ENCODE measurements at places on chromosomes 4 and X. TPM values are rescaled to one million over a fixed set of nuclear protein-coding genes. Genes with fewer than 3 reads are reported as not detected.

DNA sequence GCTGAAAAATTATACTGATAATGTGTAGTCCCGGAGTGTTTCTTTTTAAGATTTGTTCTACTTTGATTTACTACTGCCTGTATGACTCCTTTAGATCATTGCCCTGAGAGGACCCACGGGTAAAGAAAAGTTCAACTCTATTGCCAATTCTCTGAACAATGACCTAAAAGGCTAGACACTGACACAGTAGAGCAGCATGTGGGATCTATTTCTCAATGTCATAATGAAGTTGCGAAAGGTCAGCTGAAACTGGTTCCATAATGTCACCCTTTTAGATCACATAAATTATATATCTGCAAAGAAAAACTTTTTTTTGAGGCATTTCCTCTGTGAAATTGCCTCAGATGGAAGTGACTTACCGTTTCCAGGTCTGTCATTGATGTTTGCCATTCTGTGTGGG, 67.4 kb downstream of the GLRB start:
- no peak for DNase-seq

DNA sequence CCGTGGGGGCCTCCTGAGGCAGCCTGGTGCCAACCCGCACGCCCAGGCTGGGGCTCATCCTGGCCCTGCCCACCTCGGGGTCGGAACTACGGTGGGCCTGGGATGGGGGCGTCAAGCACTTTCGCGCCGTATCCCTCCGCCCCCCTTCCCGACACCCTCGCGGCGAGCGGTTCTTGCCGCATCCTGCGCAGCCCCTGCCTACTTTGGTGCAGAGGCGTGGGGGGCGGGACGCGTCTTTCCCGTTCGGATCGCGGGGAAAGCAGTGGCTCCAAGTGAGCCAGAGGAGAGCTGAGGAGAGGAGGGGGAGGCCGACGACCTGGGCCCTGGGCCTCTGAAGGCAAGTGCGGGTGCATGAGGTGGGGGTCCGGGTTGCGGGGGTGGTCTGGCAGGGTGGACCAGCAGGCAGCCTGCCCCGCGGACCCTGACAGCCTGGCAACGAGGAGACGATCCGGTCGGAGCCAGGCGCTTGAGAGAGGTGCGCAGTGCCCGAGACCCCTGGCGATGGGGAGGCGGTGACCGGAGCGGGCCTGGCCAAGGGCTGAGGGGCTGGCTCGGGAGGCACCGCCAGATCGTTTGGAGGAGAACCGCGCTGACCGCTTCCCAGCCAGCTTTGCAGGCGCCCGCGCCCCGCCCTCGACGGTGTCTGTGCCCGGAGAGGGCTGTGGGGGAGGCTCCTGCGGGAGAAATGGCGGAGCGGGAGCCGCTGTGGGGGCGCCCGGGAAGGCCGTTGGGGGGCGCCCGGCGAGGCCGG, at the start of gene GPRASP2:
TSS of gene GPRASP2 (plus strand) at position 233 of the 751 bp plus-strand sequence. CDS start 2,422 bp downstream, outside the sequence.
- DNase-seq: peak; percentile 85

The ARAP2 gene
- 10.1 TPM for total RNA-seq

The RIPPLY1 gene
- 0.57 TPM for total RNA-seq

- no peak for DNase-seq
These were observed 12.7 kb downstream of the TKTL1 start for GRCh38 chrX:154308108-154308946.

The UGT2B17 gene
- not detected for total RNA-seq

GRCh38 chrX:13000301-13000811, 25.4 kb downstream of the TMSB4X start:
- no peak for DNase-seq

DNA sequence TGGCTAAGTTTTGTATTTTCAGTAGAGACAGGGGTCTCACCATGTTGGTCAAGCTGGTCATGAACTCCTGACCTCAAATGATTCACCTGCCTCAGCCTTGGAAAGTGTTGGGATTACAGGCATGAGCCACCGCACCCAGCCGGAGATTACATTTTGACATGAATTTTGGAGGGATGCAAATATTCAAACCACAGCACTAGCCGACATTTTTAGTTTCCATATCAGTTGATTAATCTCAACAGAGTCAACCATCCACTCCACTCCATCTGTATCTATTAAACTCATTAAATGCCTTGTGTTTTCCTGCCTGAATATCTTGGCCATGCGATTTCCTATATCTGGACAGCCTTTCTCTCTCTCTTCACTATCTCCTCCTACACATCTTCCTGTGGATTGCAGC, 64.1 kb upstream of the PDGFRA start:
- no peak for DNase-seq

The AADAT gene
- 4.4 TPM for total RNA-seq

GRCh38 chr4:6591781-6592180, 16.8 kb downstream of the MAN2B2 start:
- DNase-seq: no peak

- DNase-seq: no peak
These were observed 99.2 kb downstream of the NSUN7 start for GRCh38 chr4:40848940-40849339.

DNA sequence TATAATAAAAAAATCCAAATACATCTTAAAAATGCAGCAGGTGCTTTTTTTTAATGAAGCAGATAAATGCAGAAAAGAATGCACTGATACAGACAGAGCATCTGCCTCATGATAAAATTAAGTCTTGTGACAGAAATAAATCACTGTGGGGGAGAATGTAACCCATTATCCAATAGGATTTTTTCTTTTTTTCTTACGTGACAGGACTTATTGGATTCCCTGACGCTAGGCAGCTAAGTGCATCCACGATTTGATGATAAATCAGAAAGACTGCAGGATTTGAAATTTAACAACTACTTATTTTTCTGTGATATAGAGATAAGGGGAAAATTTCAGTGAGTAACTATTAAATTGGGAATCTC, 110.6 kb upstream of the PPARGC1A start:
- no peak for DNase-seq

DNA sequence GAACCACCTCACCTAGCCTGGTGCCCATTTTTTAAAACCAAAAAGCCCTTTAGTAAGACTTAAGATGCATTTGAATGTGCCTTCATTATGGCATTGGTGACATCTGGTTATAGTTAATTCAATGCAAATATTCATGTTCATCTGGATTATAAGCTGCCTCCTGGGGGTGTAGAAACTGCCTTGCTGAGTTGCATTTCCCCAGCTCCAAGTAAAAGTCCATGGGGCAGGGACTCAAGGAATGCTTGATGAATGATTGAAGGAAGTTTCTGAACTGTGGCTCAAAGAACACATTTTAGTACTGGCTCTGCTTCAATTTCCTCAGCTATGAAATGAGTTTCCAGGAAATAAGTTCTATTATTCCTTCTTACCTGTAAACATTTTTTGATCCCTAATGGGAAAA, 18.5 kb upstream of the RBM47 start:
- DNase-seq: no peak

- DNase-seq: no peak
These were observed 1084.2 kb upstream of the TENM3 start for GRCh38 chr4:181158971-181159370.

GRCh38 chr4:179292468-179292867, 1850.2 kb upstream of the AGA start:
- no peak for DNase-seq

DNA sequence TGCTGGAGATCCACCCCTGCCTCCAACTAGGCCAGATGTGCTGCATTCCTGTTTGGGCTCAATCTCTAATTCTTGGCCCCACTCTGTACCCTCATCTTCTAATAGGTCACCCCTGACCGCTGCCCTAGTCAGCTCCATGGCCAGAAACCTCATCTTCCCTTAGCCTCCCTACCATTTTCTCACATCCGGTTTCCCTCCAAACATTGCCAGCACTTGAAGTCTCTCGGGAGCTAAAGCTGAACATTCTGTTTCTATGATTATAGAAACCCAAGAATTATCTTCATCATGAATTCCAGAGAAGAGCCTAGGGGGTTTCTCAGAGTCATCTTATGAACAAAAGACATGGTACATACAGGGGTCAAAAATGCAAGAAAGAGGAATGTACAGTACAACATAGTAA, 179.7 kb downstream of the AMELX start:
- no peak for DNase-seq

The PROM1 gene
- total RNA-seq: not detected

Measured in posterior vena cava (tissue), 2 donors.